ENCODE measurements at places on chromosomes 6 and 20.

DNA sequence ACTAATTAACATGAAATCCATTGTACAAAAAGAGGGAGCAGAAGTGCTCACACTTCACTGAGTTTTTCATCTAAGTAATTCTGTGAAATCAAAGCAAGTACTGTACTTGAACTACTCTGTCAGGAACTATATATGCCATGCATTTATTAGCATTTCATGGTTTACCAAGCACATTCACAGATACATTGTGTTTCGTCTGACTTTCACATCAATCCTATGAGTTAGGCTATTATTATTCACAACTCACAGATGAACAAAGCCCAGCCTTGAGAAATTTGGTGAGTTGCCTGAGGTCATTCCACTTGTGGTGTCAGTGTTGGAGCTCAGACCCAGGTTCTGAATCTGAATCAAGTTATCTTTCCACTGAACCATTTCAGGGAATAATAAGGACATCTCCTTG, 33.7 kb upstream of the TENT5A start:
- no peaks in the 10 kb centered on the region for H3K27me3 ChIP-seq
- H3K36me3 ChIP-seq = no peaks in the 10 kb centered on the region
- no peak for DNase-seq
- H3K4me1 ChIP-seq = peaks cover 3% of the 10 kb centered on the region
- no peak overlapping the region for H3K4me3 ChIP-seq
- H3K27ac ChIP-seq = no peak overlapping the region

DNA sequence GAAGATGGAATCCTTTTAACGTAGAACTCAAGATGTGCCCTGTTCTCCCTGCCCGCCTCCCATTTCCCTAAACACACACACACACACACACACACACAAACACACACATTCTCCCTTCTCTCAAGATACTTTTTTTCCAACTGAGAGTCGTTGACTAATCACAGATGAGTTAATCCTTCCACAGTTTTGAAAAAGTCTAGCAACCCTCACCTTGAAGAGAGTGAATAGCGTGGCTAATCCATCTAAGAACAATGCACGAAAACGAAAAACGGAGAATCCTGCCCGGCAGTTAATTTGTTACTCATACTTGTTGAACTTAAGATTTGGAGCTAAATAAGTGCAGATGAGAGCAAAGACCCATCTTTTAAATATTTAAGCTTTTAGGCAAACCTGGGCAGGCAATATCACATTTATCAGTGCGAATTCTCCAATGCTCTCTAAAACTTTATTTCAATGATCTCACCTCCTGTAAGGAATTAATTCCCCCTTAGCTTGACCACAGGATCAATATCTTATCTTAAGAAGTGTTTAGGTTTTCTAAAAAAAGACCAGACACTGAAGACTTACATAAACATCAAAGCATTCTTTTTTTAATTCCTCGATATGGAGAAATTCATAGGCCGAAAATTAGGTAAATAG, 1.1 kb downstream of the AGPAT4 start:
- no peaks in the 10 kb centered on the region for H3K36me3 ChIP-seq
- peak overlapping the region; percentile 75 for H3K27ac ChIP-seq
- H3K4me3 ChIP-seq = peak overlapping the region; percentile 62
- no peaks in the 10 kb centered on the region for H3K27me3 ChIP-seq
- peaks cover 4% of the 10 kb centered on the region for H3K4me1 ChIP-seq

DNA sequence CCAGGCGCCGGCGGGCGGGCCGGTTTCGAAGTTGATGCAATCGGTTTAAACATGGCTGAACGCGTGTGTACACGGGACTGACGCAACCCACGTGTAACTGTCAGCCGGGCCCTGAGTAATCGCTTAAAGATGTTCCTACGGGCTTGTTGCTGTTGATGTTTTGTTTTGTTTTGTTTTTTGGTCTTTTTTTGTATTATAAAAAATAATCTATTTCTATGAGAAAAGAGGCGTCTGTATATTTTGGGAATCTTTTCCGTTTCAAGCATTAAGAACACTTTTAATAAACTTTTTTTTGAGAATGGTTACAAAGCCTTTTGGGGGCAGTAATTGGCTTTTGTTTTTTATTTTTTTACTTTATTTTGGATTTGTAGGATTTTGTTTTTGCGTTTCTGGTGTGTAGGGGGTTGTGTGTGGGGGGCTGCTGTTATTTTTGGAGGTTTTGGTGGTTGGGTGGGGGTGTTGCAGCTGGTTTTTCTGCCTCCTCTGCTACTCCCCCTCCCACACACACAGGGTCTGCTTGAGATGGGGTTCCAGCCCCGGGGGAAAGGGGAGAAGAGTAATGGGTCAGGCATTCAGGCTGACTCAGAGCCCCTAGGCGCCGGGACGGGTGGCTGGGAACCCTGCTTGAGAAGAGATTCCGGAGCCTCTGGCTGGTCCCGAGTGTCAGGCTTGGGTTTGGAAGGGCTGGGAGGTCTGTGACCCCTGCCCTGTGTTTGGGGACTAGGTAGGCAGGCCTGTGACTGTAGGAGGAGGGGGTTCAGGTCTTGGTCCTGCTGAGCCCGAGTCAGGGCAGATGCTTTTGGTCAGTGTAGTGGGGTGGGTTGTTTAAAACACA, 2.0 kb downstream of the CEBPB start:
- DNase-seq = peak; percentile 92
- H3K4me1 ChIP-seq = peaks cover 22% of the 10 kb centered on the region
- peaks cover 29% of the 10 kb centered on the region for H3K36me3 ChIP-seq
- peak overlapping the region; percentile 96 for H3K27ac ChIP-seq
- peak overlapping the region; percentile 59 for H3K4me3 ChIP-seq

DNA sequence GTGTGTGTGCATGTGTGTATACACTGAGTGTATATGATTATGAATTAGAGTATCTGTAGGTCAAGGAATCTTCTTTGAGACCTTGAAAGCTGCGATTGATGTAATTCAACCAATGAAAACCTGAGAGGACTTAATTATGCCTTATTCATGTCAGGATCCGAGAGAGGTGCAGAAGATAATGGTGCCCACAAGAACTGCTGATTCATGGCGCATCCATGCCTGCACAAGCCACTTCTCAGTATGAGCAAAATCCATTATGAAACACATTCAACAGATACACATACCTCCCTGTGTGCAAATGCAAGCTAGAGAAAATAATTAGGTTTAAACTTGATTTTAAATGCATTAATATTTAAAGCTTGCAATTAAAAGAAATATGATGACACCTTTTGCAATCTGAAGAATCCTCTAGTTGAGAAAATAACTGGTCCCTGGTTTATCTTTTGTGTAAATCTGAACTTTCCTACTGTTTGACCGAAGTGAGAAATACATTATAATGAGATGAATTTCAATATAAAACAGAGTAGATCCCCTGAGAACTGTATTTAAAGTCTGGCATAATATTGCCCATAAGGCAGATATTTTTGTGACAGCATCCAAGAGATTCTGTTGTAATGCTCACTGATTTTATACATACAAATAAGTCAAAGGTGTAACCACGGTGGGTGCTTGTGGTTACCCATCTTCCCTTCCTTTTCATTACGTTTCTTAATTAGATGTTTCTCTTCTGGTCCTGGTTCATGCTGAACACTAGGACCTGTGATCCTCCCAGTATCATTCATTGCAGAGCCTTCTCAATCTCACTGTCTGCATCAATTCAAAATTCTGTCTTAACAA, 45.6 kb downstream of the LY86 start:
- H3K27ac ChIP-seq = no peak overlapping the region
- H3K4me3 ChIP-seq = no peak overlapping the region
- no peaks in the 10 kb centered on the region for H3K4me1 ChIP-seq
- no peak for DNase-seq

- no peak for DNase-seq
- H3K27me3 ChIP-seq = peaks cover 48% of the 10 kb centered on the region
- H3K4me1 ChIP-seq = no peaks in the 10 kb centered on the region
- peak overlapping the region; percentile 57 for H3K4me3 ChIP-seq
- no peaks in the 10 kb centered on the region for H3K36me3 ChIP-seq
These were observed 113.5 kb upstream of the BTN3A2 start for GRCh38 chr6:26251354-26252076.

DNA sequence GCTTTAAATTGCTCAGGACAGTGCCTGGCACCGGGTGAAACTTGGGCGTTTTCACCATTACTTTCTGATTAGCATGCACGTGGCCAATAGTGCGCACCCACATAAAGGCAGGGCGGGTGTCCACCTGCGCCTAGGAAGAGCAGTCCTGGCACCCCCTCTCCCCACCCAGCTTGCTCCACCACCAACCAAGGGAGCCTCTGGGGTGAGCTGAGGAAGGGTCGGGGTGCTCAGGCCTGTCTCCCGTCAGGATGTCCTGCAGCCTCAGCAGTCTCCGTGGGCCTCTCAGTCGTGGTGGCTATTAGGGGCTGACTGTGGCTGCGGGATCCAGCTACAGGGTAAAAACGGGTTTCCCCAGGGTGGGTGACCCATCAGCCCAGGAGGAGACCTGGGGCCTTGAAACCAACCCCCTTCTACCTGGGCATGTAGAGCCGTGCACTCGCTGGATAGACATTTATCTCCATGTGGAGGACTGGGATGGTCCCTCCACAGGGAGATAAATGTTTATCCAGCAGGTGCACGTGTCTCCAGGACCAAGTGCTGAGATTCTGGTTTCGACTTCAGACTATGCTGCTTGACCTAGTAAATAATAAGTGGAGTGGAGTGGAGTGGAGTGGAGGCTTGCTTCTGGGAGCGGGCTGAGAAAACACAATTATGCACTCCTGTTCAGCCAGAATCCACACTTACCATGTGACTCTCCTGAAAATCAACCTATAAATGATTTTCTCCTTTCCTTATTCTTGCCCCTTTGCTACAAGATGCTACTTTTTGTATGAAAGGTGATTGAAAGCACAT, 91.1 kb downstream of the ZDHHC14 start:
- H3K27me3 ChIP-seq = no peaks in the 10 kb centered on the region
- DNase-seq = no peak
- no peaks in the 10 kb centered on the region for H3K36me3 ChIP-seq
- H3K27ac ChIP-seq = no peak overlapping the region

- no peak overlapping the region for H3K27ac ChIP-seq
- H3K36me3 ChIP-seq = peaks cover 51% of the 10 kb centered on the region
- H3K4me3 ChIP-seq = no peak overlapping the region
- no peaks in the 10 kb centered on the region for H3K4me1 ChIP-seq
- no peaks in the 10 kb centered on the region for H3K27me3 ChIP-seq
These were observed 10.5 kb downstream of the DDRGK1 start for GRCh38 chr20:3193806-3194616.

- DNase-seq = no peak
- no peaks in the 10 kb centered on the region for H3K4me1 ChIP-seq
- no peak overlapping the region for H3K27ac ChIP-seq
- H3K36me3 ChIP-seq = no peaks in the 10 kb centered on the region
- no peak overlapping the region for H3K4me3 ChIP-seq
- peaks cover 1% of the 10 kb centered on the region for H3K27me3 ChIP-seq
These were observed 22.4 kb upstream of the ZFP64 start for GRCh38 chr20:52213995-52214394.

- H3K36me3 ChIP-seq = no peaks in the 10 kb centered on the region
- H3K4me1 ChIP-seq = no peaks in the 10 kb centered on the region
- no peak overlapping the region for H3K4me3 ChIP-seq
These were observed 99.8 kb downstream of the TFAP2A start for GRCh38 chr6:10315034-10315433.
